ENCODE measurements at places on chromosomes 3 and 15.

GRCh38 chr3:186432189-186432588 lies 70.2 kb upstream of the DGKG start:
- no peak for DNase-seq

- DNase-seq, result no peak
These were observed 124.8 kb downstream of the CHDH start for GRCh38 chr3:53721187-53722119.

- no peak for DNase-seq
These were observed 401.0 kb upstream of the TBL1XR1 start for GRCh38 chr3:177598097-177598833.

GRCh38 chr3:174101244-174101643 lies 703.7 kb downstream of the NLGN1 start:
- no peak for DNase-seq

GRCh38 chr3:198112031-198112430 lies 152.0 kb downstream of the LMLN start:
- no peak for DNase-seq

DNA sequence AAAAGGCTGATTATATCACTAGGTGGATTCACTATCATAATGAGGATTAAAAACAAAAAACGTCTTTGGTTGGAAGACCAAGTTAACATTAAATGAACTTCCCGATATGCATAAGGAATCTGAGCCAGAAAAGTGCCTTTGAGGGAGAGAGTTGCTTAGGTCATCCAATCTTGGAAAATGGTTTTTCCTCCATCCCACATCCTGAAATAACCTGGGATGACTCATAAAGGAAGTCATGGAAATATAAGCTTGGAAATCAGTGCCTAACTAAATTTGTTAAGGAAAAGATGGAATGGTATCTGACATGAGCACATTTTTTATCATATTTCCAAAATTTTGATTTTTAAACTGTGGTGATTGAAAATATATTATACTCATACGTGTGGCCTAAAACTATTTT lies 66.0 kb downstream of the KBTBD8 start:
- no peak for DNase-seq

DNA sequence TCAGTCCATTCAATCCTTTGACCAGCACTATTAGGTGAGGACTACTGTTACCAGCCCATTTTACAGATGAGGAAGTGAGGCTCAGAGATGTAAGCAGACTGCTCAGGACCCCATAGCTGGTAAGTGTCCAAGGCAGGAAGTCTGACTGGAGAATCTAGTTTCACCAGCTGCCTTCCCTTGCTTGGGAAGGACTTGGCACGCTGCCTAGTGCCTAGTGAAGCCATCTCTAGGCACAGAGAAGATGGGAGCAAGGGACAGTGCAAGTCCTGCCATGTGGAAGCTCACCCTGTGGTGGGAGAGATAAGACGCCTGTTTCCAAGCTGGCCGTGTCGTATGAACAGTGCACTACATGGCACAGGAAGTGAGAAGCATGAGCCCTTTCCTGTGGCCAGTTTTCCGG lies 111.8 kb upstream of the TMC3 start:
- no peak for DNase-seq

- DNase-seq, result no peak
These were observed 196.3 kb downstream of the OCA2 start for GRCh38 chr15:27902680-27903385.

DNA sequence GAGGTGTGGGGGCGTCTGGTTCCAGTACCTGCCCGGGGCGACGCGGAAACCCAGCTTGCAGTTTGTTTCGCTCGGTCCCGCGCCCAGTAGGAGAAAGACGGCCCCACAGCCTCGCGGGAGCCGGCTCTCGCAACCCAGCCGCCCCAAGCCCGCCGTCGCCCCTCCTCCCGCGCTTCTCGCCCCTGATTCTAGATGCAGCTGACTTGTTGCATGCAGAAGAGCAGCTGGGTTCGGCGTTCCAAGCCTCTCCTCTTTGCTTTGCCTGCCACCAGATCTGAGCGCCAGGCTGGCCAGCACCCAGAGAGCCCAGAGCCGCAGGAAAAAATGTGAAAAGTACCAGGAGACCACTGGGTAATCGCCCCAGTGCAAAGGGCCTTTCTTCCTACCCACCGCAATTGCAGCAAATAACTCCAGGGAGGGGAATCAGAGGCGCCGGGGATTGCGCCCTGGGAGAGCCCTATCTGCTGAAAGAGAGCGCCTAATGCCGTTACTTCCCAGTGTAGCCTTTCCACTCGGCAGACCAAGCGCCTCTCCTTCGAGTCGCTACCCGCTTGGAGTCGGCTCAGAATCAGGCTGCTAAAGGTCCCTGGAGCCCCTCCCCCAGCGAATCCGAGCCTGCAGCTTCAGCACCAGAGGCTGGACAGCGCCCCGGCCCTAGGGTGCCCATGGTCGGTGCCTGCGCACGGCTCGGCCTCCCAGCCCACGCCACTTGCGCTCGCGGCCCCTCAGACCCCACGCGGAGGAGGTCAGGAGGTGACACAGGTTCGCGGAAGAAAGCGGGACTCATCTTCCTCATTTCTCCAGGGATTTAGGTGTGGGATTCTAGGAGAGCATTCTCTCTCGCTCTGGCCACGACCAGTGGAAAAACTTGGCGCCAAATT lies 15.7 kb upstream of the AEN start:
- DNase-seq, result no peak

GRCh38 chr3:30984855-30985749 lies 90.6 kb upstream of the GADL1 start:
- DNase-seq, result no peak

DNA sequence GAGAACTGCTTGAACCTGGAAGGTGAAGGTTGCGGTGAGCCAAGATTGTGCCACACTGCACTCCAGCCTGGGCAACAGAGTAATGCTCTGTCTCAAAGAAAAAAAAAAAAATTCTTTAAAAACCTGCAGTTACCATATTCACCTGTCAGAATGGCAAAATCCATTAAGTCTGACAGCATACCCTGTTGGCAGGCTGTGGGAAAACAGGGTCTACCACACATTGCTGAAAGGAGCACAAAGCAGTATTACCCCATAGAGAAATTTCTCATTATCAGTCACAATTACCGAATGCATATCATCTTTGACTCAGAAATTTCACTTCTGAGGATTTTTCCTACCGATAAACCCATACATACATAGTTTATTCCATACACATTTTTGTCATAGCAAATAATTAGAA lies 264.1 kb upstream of the SLCO3A1 start:
- DNase-seq, result no peak

- DNase-seq, result no peak
These were observed 220.2 kb upstream of the COL8A1 start for GRCh38 chr3:99418209-99418635.
